CD4-positive, alpha-beta T cell treated with Interleukin-10 for 1 hour (primary cell): ENCODE measurements at places on chromosomes 3 and 15.

- DNase-seq, result no peak
Observed at GRCh38 chr3:127161236-127161635, 31.7 kb upstream of the PRR23E start.

DNA sequence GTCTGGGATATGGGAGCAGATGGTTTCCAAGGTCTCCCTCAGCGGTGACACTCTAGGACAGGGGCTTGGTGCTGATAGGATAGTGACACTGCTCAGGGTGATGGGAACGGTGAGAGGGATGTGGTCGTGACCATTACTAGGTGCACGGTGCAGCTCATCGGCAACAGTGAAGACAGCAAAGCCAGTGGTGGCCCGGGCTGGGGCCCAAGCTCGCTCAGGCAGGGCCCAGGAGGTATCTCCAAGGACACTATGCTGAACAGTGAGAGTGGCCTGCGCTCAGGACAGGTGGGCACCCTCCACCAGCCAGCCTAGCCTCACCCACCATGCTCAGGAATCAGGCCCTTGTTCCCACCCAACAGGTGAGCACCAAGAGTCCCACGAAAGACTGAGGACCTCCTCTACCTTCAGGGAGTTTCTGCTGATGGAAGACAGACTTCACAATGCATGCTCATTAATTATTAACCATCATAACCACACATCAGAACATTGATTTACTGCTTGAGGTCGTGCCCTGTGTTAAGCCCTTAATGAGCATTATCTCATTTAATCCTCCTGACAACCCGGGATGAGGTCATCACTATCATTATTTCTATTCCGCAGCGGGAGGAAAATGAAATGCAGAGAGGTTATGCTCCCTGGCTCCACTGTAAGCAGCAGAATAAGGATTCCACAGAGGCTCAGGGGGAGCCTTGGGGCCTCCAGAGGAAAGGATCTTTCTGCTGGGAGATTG is 269.4 kb downstream of the UACA start:
- DNase-seq, result no peak

GRCh38 chr3:108100906-108101660 is 10.3 kb upstream of the CD47 start:
- peak; percentile 53 for DNase-seq

DNA sequence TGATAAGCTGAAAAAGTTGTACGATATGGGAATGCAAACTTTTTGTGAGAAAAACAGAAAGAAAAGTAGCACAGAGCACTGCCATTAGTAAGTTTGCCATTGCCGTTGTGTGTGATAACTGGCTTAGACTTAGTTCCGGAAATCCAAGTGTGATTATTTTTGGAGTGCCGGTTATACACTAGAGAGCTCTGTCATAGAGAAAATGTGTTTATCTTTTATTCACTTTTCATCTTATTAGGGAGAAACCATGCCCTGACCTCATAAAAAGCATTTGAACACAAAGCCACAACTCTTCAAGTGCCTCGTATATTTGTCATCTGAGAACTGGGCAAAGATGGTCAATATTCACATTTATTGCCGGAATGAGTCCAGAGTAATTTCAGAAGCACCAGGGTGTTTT is 36.1 kb downstream of the CTDSPL start:
- DNase-seq, result no peak

DNA sequence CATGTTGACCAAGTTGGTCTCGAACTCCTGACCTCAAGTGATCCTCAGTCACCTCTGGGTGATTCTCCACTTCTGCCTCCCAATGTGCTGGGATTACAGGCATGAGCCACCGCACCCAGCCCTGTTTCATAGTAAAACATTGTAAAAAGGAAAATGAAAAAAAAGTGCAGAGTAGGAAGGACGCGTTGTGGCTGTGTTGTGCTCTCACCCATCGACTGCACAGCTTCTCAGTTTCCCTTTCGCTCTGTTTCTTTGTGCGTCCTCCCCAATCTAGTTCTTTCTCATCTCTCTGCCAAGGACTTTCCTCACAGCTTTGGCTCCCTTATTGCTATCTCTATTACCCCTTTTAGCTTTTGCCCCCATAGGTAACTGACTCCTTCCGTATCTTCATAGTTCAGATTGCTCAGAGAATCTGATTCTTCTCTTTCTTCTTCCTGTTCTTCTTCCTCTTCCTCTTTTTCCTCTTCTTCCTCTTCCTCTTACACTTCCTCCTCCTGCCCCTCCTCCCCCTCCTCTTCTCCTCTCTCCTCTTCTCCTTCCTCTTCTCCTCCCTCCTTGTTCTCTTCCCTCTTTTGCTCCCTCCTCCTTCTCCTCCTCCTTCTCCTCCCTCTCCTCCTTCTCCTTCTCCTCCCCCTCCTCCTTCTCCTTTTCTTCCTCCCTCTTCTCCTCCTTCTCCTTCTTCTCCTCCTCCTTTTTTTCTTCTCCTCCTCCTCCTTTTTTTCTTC is 81.1 kb upstream of the VGLL4 start:
- no peak for DNase-seq

DNA sequence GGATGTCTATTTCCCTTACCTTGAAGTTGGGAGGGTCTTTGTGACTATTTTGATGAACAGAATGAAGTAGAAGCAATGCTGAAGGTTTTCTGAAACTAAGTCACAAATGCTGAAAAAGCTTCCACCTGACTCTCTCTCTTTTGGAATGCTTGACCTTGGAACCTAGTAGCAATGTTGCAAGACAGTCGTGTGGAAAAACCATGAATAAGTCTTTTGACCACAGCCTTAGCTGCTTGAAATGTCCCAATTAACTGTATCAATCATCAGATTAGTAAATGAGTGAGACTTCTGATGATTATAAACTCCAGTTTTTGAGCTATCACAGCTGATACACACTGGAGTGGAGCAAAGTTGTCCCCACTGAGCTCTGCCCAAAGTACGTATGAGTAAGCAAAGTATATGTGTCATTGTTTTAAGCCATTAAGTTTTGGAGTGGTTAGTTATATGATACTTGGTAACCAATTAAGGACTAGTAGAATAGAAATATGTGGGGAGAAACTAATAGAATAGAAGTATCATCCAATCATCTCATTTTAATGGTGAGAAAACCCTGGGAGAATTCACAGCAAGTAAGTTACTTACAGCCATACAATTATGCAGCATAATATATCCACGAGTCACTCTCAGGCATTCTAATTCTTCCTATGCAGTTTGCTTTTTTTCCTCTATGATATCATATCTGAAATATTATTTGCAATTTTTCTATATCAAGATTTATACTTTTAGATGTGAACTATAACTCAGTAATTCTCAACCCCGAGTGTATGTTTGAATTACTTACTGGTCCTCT is 1010.6 kb downstream of the ROBO2 start:
- DNase-seq, result no peak

DNA sequence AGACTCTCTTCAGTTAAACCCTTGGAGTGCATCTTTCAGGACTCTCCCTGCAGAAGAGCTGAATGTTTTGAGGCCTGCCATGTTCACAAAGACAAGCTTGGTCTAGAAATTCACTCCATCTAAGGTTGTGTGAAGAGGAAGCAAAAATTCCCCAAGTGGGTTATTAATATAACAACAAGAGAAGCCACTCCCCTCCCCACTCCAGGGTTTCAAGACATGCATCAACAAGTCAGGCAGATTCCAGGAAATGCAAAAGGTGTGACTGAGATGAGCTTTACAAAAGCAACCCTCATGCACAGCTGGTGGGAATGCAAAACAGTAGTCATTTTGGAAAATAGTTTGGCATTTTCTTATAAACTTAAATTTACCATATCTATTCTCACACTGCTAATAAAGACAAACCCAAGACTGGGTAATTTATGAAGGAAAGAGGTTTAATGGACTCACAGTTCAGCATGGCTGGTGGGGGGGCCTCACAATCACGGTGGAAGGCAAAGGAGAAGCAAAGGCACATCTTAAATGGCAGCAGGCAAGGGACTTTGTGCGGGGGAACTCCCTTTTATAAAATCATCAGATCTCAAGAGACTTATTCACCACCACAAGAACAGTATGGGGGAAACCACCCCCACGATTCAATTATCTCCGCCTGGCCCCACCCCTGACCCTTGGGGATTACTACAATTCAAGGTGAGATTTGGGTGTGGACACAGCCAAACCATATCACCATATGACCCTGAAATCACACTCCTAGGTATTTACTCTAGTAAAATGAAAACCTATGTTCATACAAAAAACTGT is 31.3 kb downstream of the TARS3 start:
- no peak for DNase-seq

DNA sequence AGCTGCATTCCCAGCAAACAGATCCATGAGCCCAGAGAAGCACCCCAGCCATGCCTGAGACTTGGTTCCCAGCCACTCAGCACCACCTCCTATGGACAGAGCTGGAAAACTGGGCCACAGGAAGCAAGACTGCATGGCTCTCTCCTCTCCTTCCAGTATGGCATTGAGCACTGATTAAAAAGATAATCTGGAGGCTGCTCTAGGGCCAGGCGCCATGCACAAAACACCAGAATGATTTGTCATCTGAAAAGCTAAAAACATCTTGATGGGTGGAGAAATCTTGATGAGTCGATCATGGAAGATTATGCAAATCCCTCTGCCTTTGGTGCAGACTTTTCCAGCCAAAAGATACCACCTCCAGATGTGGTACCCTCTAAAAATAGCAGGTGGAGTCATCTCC is 62.7 kb upstream of the MRPS22 start:
- DNase-seq, result no peak

DNA sequence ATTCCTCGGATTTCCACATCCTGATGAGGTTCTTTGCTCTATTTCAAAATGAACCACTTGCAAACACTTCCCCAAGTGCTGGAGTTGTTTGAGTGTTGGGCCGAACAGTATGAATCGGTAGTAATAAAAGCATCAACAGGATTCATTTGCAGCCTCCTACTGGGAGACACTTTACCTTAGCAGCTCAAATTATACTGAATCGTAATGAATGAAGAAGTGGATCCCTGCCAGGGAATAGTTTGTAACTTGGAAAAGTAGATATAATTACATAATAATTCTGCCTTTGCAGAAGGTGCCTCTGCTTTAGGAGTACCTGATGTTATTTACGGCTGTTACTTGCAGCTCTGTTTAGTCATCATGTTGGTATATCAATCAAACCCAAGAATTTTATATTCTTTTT is 669.1 kb downstream of the CADM2 start:
- DNase-seq, result no peak

- DNase-seq, result no peak
Observed at GRCh38 chr3:150049317-150049716, 78.6 kb upstream of the PFN2 start.

DNA sequence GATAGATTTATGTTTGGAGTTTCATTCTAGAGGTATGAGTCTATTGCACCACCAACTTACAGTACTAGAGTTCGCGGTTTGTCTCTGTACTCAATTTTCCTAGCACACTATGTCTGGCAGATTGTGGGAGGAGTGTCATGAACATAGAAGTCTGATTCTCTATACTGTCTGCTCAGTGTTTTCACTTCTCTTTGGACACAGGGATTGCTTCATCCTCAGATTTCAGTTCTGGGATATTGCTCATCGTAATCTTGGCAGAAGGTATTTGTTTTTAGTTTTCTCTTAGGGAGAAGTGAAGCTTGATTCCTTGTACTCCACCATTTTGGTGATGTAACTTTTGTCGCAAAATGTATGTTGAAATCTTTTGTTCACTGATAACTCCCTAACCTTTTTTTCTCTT is 27.8 kb upstream of the AZI2 start:
- DNase-seq, result no peak

DNA sequence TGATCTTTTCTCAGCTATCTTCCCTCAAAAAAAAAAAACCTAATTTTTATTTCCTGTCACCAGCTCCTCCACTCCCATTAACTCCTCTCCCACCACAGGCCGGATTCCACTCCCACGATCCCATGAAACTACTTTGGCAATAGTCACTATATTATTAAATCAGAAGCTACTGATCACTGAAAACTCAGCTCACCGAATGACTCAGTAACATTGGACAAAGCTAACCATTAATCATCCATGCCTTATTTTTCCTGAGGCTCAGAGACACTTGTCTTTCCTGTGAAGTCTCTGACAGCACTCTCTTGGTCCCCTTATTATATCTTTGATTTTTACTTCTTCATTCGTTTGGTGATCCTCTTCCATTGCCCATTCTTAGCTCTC is 260.2 kb downstream of the CGGBP1 start:
- DNase-seq, result no peak

- no peak for DNase-seq
Observed at GRCh38 chr15:58329781-58330671, 101.8 kb upstream of the LIPC start.

DNA sequence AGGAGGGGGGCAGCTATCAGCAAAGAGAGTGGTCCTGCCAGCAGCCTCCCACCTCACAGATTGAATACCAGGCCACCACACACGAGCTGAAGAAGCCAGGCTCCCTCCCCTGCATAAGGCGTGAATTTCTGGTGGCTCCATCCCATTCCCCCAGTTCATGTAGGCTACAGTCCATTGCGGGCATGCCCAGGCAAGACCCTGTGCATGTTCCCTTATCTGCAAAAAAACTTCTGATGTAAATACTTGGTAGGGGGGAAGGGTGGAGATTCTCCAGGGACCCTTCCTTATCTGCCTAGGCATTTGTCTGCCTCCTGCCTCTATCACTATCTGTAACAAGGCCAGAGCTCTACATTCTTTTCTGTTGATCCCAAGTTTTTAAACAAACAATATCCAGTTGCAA is 27.6 kb upstream of the UBP1 start:
- DNase-seq, result no peak

- DNase-seq, result peak; percentile 98
Observed at GRCh38 chr15:45279024-45279698, 27.1 kb downstream of the SLC28A2 start.

GRCh38 chr3:50623840-50624474 is 7.0 kb downstream of the MAPKAPK3 start:
- DNase-seq, result peak; percentile 58
